ENCODE measurements at places on chromosomes 1 and 21.

GRCh38 chr1:235093696-235094592 is 34.7 kb downstream of the TOMM20 start:
- DNase-seq, result peak; percentile 88

GRCh38 chr1:174740249-174740968 is 259.3 kb upstream of the CACYBP start:
- no peak for DNase-seq

- DNase-seq, result no peak
Measured at GRCh38 chr1:228061411-228062084, 21.0 kb upstream of the ARF1 start.

GRCh38 chr1:215215846-215216245 is 133.3 kb downstream of the KCNK2 start:
- DNase-seq, result no peak

GRCh38 chr1:55898181-55898580 is 681.2 kb downstream of the PLPP3 start:
- DNase-seq, result no peak

- DNase-seq, result no peak
Measured at GRCh38 chr21:36563341-36563926, 83.5 kb upstream of the CLDN14 start.

- DNase-seq, result peak; percentile 65
Measured at GRCh38 chr1:156797212-156797871, 19.3 kb downstream of the SH2D2A start.
